NCI-H1092 treated with DMSO at 0.1 percent for 48 hours (cell line): ENCODE measurements at places on chromosomes 2 and 18.

- DNase-seq, result no peak
Observed at GRCh38 chr2:144512891-144513351, 7.0 kb downstream of the ZEB2 start.

DNA sequence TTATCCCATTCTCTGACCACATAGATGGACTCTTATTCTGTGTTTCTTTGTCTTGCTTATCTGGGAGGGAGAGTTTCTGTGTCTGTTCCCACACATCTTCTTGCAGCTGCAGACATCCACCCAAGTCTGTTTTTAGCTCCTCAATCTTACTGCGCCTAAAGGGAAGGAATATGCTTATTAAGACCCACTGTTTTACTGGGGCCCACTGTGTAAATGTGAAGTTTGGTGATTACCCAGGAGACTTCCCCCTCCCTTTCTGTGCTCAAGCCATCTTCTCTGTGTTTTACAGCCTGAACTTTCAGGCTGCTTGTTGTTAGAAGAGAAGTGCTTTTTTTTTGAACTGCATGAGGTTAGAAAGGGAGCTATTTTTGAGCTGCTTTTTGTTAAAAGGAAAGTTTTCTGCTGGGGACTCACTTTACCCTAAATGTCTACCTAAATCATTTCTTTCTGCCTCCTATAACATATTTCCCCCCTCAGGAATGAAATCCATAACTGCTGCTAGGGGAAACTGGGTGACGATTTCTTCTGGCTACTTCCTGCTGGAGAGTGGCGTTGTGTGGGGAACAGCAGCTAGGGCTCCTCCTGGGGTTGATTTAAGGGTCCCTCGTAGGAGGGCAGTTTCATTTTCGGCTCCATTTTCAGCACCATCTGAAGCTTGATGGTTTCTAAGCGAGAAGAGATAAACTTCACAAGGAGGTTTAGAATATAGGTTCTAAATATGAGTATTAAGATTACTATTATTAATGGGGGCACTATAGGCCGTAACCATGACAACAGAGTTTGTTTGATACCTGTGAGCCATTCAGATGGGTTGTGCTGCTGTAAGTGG is 39.5 kb upstream of the GMCL1 start:
- DNase-seq, result no peak

- no peak for DNase-seq
Observed at GRCh38 chr18:70107091-70107490, 98.4 kb downstream of the RTTN start.

DNA sequence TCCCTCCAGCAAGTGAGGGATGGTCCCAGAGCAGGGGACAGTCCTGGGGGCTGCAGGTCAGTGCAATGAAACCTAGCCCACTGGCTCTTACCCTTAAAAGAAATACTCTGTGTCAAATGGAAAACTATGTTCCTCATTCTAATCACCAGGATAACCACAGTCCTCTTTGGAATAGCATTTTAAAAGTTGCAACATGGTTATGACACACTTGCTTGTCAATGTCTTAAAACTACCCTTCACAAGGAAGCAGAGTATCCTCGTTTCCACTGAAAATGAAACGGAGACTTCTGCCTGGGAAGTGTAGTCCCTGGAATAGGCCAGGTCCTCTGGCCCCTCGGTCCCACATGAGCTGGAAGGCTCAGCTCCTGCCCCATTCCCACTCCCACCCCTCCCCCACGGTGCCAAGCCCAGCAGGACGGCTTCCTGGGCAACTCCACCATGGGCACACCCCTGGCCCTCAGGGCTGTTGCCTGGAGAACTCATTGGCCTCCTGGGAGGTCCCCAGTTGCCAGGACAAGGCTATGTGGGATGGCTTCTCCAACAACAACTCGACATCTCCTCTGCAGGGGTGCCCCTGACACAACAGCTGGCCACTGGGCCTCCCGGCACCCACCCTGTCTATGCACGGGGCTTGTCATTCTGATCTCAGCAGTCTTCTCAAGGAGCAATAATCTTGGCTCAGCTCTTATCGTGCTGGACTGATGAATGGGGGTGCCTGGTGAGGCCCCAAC is 38.3 kb upstream of the ST3GAL5 start:
- no peak for DNase-seq

DNA sequence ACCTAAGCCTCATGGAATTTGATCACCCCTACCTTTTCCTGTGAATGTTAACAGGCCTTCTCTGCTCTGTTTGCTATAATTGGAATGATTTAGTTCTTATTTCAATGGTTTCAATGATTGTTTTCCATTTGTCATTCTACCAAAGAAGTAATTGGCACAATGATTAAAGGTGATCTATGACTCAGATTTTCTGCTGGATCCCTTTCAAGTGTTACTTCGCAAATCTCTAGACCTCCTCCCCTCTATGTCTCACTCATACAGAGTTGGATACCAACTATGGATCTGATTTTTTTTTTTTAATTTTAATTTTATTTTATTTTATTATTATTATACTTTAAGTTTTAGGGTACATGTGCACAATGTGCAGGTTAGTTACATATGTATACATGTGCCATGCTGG is 29.6 kb upstream of the FAM117B start:
- no peak for DNase-seq

DNA sequence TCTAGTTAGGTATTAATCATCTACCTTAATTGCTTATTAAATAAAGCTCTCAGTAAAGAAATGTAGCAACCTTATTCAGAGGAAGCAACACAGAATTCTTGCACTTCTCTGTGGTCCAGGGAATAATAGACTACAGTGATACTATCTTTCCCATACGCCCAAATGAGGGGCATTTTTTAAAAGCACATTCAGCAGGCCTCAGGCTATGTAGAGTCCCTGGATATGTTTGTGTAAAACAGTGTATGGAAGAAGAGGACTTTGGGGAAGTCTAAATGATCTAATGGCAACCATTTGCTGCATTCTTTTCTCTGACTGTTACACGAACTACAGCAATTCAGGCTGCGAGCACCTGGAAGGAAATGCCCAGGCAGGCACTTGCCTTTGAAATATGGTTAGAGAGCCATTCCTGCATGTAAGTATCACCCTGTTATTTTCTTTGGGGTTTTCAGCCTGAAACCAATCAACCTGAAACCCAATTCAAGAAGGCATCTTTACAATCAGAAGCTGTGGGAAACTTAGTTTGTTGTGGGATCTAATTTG is 1814.7 kb upstream of the CELF4 start:
- DNase-seq, result no peak

- DNase-seq, result no peak
Observed at GRCh38 chr2:47076586-47077441, 78.3 kb downstream of the STPG4 start.

DNA sequence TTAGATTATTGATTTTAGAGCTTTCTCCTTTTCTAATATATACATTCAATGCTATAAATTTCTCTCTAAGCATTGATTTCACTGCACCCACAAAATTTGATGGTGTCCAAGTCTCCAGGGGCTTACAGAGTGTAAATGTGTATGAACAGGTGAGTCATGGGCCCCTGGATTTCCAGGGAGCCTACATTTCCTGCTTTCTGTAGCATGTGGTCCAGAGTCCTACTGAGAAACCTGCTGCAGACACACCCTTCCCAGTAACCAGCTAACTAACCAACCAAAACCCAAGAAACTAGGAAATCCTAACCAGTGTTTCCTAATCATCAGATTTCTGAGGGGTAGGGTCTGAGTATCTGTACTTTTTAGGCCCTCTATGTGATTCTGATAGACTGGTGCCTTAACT is 39.5 kb upstream of the TANC1 start:
- DNase-seq, result no peak

DNA sequence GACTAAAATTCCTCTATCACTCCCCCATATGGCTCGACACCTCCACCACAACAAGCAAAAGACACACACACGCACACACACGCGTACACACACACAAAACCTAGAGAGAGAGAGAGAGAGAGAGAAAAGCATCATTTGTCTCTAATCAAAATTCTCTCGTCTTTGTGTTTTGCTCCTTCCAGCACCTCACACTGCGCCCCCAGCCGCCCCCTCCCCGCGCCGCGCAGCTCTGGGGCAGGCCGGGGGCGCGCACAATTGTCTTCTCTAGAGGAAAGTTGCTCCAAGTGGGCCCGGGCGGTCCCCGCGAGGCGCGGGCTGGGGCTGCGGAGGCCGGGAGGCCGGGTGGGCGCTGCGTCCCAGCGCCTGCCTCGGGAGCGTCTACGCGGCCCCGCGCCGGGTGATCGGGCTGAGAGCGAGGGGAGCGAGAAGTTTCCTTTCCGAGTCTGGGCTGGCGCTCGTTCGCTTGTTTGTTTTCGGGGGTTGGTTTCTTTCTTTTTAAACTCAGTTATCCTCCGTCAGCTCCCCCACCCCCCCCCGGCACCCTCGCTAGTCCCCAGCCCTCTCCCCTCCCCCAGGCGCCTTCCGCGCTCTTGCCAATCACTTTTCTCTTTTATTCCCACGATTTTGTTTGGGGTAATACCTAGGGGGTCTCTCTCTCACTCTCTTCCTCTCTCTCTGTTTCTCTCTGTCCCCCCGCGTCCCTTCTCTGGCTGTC is 4.1 kb downstream of the ZEB2 start:
- no peak for DNase-seq

DNA sequence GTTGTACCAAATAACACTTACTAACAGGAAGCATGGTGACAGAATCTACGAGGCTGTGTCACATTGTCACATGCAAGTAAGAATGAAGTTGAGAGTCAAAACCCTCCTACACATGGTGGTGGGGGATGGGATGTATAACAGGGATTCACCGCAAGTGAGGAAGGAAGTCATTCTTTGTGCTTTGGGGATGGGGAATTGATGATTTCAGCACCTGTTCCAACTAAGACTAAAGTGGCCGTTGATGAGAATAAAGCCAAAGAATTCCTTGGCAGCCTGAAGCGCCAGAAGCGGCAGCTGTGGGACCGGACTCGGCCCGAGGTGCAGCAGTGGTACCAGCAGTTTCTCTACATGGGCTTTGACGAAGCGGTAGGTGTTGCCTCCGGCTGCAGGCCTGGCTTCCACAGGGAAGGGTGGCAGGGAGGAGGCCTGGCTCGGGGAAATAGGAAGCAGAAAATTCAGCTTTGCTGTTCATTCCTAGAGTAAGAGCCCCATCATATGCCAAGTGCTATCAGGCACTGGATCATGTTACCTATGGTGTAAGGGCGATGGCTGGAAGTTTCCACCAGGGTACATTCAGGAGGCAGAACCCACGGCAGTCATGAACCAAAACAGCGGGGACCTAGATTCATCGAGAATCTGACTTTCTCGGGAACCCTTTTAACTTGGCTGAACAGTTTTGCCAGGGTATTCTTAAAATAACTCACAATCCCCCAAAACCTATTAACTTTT is 120.3 kb downstream of the UXS1 start:
- no peak for DNase-seq
